Astrocyte (in vitro differentiated cells and primary cell): ENCODE measurements at places on chromosomes 3 and 15.

GRCh38 chr3:32316976-32317375 is 74.7 kb upstream of the CMTM7 start:
- DNase-seq = no peak
- no peaks in the 10 kb centered on the region for H3K36me3 ChIP-seq
- H3K27me3 ChIP-seq = no peaks in the 10 kb centered on the region
- no peak overlapping the region for H3K27ac ChIP-seq

DNA sequence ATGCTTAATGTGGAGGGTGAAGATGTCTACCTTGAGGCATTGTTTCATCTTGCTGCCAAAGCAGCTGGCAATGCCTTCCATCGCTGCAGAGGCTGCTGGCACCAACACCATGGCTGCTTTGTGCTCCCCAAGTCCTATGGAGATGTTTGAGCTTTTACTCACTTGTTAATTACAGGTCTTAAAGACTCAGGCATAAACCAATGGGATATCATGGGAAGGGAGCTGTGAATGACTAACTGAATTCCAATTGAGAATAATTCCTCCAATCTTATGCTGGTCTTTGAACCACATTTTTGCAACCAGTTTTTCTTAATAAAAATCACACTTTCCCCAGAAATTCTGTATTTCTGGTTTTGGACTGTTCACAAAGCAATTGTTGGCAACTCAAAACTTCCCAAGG is 762.0 kb downstream of the GBE1 start:
- no peaks in the 10 kb centered on the region for H3K36me3 ChIP-seq
- H3K4me1 ChIP-seq = no peaks in the 10 kb centered on the region
- no peaks in the 10 kb centered on the region for H3K27me3 ChIP-seq
- no peak overlapping the region for H3K4me3 ChIP-seq
- no peak overlapping the region for H3K27ac ChIP-seq

DNA sequence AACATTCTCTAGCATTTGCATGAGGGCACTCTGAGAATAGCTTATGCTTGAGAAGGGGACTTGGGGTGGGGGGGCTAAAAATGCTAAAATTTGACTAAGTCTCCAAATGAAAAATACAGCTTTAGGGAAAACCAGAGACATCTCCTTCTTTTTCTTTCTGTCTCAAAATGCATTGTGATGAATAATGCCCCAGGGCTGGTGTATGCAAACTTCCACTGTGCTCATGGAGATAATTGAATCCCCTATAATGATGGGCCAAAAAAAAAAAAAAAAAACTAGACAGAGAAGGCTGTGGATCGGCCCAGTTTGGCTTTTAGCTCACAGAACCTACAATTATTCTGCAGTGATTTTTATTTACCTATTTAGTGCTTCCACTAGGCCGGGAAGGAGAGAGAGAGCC is 147.9 kb upstream of the RORA start:
- H3K27ac ChIP-seq = no peak overlapping the region
- H3K4me3 ChIP-seq = no peak overlapping the region
- H3K36me3 ChIP-seq = no peaks in the 10 kb centered on the region
- no peaks in the 10 kb centered on the region for H3K4me1 ChIP-seq
- peaks cover 3% of the 10 kb centered on the region for H3K27me3 ChIP-seq

DNA sequence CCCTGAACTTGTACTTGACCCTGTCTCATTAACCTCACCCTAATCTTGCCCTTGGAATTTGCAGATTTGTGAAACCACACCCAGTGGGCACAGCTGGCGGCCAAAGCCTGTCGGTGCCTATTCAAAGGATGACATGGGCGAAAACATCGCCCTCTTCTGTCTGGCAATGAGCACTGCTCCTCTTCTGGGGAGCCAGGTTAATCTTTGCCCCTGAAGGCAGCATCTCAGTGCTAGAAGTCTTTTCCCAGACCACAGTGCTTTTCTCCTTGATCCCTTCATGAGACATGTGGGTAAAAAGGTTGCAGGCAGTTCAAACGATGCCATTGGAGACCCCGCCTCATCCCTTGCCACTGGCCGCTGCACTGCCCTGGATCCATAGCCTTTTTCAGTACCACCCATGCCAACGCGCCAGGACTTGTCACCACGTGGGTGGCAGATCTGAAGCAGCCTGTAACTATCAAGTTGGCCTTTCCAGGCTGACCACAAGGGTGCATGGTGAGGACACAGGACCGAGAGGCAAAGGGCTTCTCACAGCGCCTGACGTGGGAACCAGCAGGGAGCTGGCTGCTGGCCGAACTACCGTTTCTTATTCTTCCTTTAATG is 6.5 kb upstream of the DNASE1L3 start:
- no peak overlapping the region for H3K27ac ChIP-seq
- H3K4me3 ChIP-seq = no peak overlapping the region
- H3K36me3 ChIP-seq = no peaks in the 10 kb centered on the region
- peaks cover 15% of the 10 kb centered on the region for H3K27me3 ChIP-seq

DNA sequence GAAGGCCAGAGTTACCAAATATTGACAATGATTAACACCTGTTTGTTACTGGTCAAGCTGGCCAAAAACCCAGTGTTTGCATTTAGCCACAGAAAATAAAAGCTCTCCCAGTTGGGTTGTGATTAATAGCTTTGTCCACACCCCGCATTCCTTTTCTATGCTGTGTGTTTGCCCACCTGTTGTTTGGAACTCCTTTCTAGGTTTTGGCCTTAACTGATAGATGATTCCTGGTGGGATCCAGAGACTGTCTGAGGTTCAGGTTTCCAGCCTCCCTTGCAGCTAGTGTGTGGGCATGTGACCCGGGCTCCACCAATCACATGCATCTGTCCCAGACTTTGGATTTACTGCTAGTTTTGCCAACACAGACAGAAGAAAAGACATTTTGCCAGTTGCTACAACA is 83.8 kb downstream of the PTPRG start:
- no peaks in the 10 kb centered on the region for H3K27me3 ChIP-seq
- no peak for DNase-seq
- H3K27ac ChIP-seq = no peak overlapping the region
- no peaks in the 10 kb centered on the region for H3K4me1 ChIP-seq

GRCh38 chr3:78728406-78729145 is 1039.2 kb downstream of the ROBO1 start:
- peak; percentile 51 for DNase-seq
- no peaks in the 10 kb centered on the region for H3K4me1 ChIP-seq
- no peaks in the 10 kb centered on the region for H3K36me3 ChIP-seq

DNA sequence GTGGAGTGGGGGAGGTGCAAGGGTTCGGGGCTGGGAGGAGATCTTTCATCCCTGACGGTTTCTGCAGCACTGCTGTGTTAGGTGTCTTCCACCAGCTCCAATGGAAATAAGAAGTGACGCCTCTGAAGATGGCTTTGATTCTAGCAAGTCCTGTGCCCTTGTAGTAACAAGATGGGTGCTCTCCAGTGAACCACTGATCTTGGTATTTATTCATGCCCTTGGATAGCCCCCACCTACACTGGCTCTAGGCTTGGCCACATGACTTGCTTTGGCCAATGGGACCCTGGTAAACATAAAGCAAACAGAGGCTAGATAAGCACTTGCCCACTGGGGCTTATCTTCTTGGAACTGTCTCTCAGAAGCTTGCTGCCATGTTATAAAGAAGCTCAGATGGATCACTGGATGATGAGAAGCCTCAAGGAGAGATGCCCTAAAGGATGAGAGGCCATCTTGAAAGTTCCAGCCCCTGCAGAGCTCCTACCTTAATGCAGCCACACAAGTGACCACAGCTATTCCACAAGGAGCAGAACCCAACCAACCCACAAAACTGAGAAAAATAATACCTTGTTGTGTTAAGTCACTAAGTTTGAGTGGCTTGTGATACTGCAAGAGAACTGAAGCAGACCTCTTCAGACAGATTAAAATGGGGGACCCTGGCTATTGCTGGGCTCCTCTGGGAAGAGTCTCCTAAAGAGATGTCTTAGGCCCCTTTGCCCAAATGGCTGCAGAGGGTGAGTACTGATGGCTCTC is 137.9 kb downstream of the PDCD6IP start:
- DNase-seq = no peak
- H3K4me1 ChIP-seq = no peaks in the 10 kb centered on the region
- no peaks in the 10 kb centered on the region for H3K27me3 ChIP-seq

DNA sequence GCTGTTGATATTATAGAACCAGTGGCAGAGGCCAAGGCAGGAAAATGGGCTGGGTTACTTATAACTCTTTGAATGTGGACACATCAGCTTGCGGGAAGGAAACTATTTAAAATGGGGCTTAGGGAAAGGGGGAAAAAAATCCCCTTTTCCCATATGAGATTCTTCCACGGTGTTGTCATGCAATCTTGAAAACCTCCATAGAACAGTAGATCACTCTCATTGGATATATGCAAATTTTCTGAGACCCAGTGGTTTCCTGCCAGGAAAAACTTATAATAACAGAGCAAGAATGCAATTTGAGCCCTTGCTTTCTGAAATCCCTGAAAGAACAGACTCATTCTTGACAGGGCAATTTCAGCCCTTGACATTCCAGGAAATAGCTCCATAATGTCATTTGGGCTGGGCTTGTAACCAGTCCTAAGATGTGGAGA is 31.1 kb downstream of the TMEM212 start:
- peaks cover 36% of the 10 kb centered on the region for H3K4me1 ChIP-seq
- no peaks in the 10 kb centered on the region for H3K36me3 ChIP-seq
- peak overlapping the region; percentile 91 for H3K27ac ChIP-seq

DNA sequence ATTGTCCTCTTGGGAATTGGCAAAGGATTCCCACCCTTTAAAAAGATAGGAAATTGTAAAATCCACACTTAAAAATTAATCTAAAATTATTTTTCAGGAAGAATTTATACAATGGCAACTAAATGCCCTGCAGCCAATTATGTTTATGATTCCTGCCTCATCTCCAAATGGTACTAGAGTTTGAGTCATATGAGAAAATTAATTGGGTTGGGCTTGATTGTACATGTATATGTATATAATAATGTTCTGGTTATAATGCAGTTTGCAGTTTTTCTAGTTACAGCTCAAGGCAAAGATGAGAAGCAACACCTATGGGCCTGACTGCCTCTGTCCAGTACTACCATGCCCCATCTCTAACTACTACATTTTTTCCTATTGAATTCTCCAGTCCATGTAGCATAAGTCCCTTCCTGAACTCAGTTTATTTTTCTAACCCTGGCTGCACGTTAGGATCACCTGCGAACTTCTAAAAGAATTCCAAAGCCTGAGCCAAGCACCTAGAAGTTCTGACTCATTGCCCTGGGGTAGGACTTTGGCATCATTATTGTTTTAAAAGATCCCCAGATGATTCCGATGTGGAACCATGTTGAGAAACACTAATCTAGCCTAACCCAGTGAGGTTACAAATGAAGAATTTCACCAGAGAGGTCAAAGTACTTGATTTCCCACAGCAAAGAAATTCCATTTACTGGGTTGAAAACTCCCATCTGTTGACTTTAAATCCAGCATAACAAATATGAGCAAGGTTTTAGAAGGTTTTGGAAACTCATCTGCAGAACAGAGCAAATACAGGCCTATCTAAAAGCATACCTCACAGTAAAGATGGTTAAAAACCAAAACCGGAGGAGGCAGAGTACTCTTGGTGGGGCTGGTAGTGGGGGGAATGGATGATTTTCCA is 19.4 kb downstream of the TGFBR2 start:
- H3K4me1 ChIP-seq = peaks cover 40% of the 10 kb centered on the region
- H3K36me3 ChIP-seq = peaks cover 15% of the 10 kb centered on the region
- H3K4me3 ChIP-seq = no peak overlapping the region
- H3K27me3 ChIP-seq = no peaks in the 10 kb centered on the region
- H3K27ac ChIP-seq = peak overlapping the region; percentile 85

DNA sequence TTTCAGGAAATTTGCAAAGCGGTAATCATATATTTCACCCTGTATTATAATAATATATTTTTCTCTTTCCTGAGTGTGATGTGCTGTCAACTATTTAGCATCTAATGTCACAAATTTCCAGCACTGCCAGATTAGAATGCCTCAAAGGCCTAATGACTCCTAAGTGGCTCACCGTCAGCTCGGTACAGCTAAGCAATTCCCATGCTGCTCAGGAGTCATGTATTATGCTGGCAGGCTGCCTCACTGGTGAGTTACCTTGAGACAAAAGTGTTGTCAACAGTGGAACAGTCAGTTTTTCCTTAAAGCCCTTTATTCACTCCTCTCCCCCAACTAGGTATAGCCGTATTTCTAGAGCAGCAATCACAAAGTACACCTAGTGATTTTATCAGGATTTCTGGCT is 83.6 kb downstream of the NSUN3 start:
- no peaks in the 10 kb centered on the region for H3K27me3 ChIP-seq
- H3K27ac ChIP-seq = no peak overlapping the region
- DNase-seq = peak; percentile 0
- no peaks in the 10 kb centered on the region for H3K4me1 ChIP-seq

- no peak overlapping the region for H3K4me3 ChIP-seq
- DNase-seq = no peak
- no peaks in the 10 kb centered on the region for H3K4me1 ChIP-seq
- H3K27me3 ChIP-seq = peaks cover 8% of the 10 kb centered on the region
- H3K27ac ChIP-seq = no peak overlapping the region
- H3K36me3 ChIP-seq = no peaks in the 10 kb centered on the region
These were observed 3.7 kb upstream of the KNG1 start for GRCh38 chr3:186713499-186713898.

GRCh38 chr15:100779331-100780207 is 100.1 kb upstream of the ALDH1A3 start:
- DNase-seq = no peak
- H3K4me3 ChIP-seq = no peak overlapping the region

DNA sequence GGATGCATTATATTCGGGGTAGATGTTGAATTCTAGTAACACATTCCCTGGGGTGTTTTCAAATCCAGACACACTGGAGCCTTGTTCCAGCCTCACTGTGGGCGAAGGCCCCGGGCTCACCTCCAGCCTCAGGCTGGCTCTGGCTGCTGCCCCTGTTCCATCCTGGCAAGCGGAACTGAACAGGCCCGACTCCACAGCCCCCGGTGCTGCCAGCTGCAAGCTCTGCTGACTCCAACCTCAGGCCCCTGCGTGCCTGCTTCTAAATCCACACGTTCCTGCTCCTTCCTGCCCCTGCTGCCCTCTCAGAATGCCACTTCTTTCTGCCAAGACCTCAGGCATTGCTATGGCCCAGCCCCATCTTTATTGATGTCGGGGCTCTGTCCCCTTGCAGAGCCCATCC is 90.6 kb downstream of the LIPC start:
- peaks cover 15% of the 10 kb centered on the region for H3K4me1 ChIP-seq
- no peaks in the 10 kb centered on the region for H3K36me3 ChIP-seq
- H3K4me3 ChIP-seq = no peak overlapping the region
- no peak overlapping the region for H3K27ac ChIP-seq
- H3K27me3 ChIP-seq = no peaks in the 10 kb centered on the region
- DNase-seq = no peak

DNA sequence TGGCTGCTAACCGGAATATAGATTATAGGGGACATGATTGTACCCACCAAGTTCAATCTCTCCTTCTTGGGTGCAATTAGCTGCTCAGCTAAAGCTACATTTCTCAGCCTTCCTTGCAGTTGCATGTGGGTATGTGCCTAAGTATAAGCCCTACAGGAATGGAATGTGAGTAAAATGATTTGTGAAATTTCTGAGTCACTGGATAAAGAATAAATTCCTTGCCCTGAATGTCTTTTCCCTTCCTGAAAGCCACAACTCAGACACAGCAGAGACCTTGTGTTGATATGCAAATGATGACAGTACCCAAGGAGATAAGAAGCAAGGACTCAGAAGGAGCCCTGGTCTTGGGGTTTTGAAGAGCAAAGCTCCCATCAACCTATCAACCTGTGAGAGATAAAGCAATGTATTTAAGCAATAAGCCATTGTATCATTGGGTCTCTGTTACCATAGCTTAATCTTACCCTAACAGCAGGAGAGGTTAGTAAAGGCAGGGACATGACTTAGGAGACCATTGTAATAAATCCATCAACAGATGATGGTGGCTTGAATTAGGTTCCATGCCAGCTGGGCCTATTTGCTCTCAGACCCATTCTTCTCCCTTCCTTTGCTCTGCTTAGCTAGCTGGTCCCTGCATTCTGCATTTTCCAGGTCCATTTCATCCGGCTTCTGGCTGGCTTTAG is 25.6 kb upstream of the ZNF280D start:
- H3K36me3 ChIP-seq = no peaks in the 10 kb centered on the region
- peak overlapping the region; percentile 30 for H3K4me3 ChIP-seq
- DNase-seq = peak; percentile 89
- peak overlapping the region; percentile 59 for H3K27ac ChIP-seq
- H3K4me1 ChIP-seq = peaks cover 27% of the 10 kb centered on the region
